Ecto neural progenitor cell (in vitro differentiated cells): ENCODE measurements at places on chromosomes 13 and 19.

- peak; percentile 80 for DNase-seq
Observed at GRCh38 chr19:12792051-12792852, 966 bp downstream of the JUNB start.

DNA sequence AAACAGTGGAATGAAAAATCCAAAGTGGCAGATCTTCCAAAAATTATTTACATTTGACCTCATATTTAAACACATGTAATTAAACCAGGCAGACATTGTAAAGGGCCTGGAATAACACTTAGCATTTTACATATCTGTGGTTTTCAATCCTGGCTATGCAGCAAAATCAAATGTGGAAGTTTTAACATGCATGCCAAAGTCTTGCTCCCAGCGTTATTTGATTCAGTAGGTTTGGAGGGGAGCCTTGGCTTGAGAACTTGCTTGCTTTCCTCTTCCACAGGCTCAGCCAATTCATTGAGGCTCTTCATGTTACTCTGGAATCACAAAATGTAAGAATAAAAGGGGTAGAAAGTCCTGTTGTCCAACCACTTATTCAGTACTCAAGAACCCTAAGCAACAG lies 42.5 kb upstream of the INTS6 start:
- DNase-seq: no peak

DNA sequence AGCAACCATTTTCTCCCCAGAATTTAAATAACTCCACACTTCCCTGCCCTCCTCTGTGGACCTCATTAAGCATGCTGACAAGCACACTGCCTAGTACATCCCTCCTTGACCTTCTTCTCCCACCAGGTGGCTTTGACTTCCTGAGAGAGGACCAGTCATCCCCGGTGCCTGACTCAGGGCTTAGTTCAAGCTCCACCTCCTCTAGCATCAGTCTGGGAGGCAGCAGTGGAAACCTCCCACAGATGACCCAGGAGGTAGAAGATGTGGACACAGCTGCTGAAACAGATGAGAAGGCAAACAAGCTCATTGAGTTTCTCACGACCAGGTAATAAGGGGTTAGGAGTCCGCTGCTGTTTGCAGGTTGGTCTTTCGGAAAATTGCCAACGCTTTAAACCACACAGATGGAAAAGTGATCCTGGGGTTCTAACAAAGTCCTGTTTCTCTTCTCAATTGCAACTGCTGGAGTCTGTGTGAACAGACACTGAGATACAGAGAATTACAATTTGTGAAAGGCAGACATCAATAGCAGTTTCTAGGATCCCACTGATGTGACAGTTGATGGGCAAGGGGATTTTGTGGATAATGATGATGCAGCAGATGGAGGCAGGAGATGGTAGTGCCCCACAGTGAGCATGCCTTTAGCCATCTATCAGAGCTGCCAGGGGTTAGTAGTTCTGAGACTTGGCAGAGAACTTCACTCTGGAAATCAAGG lies 86.7 kb downstream of the ZAR1L start:
- DNase-seq: no peak

- DNase-seq: peak; percentile 68
Observed at GRCh38 chr19:10418485-10419199, 1.7 kb upstream of the PDE4A start.

- DNase-seq: no peak
Observed at GRCh38 chr19:30439310-30439709, 67.1 kb downstream of the ZNF536 start.

DNA sequence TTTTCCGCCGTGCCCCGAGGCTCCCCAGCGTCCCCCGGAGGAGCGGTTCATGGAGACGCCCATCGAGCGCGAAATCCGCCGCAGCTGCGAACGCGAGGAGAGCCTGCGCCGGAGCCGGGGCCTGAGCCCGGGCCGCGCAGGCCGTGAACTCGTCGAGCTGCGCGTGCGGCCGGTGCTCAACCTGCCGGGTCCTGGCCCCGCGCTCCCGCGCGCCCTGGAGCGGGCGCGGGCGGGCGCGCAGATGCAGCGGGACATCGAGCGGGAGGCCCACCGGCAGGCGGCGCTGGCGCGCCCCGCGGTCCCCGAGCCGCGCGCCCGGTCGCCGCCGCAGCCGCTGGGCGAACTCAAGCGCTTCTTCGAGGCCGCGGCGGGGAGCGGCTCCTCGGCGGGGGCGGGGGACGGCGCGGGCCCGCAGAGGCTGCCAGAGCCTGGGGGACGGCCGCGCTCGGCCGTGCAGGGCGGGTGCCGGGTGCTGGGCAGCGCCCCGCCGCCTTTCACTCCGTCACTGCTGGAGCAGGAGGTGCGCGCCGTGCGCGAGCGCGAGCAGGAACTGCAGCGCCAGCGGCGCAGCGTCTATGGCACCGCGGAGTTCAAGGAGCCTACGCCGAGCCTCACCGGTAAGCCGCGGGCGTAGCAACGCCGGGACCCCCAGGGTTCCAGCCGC lies 807 bp downstream of the MISP3 start:
- peak; percentile 82 for DNase-seq

- no peak for DNase-seq
Observed at GRCh38 chr19:51546650-51547396, 15.4 kb upstream of the SIGLEC6 start.

DNA sequence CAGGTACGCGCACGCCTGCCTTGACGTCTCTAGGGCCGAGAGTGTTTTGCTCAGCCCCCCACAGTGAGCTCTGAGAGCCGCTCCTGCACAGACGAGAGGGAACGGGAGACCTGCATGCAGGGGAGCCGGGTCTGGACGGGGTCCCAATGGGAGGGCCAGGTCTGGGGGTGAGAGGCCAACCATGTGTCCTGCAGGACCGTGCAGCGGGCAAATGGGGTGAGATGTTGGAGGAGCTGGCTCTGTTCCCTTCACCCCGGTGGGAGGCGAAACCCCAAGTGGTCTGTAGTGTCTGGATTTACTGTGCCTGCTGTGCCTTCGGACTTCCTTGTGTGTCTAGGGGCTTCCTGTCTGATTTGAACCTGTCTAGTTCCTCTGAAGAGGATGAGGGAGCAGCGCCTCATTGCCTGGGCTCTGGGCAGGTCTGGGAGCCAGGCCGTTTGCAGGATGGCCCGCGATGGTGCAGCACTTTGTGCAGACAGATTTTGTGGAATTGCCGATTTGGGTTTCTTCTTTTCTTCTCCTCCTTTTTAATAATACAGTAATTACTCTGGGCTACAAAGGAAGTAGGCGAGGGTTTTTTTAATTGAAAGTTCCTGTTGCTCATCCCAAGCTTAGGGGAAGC lies 2.1 kb downstream of the CSNK1G2 start:
- DNase-seq: no peak

DNA sequence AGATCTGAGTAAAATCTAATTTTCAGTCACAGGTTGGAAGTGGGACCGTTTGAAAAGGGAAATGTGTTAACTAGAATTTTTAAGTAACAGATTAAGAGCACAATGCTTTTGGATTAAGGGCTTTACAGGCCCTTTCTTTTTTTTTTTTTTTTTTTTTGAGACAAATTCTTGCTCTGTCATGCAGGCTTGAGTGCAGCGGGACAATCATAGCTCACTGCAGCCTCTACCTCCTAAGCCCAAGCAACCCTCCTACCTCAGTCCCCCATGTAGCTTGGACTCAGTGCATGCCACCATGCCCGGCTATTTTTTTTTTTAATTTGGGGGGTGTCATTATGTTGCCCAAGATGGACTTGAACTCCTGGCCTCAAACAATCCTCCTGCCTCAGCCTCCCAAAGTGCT lies 363.7 kb downstream of the LIG4 start:
- no peak for DNase-seq

DNA sequence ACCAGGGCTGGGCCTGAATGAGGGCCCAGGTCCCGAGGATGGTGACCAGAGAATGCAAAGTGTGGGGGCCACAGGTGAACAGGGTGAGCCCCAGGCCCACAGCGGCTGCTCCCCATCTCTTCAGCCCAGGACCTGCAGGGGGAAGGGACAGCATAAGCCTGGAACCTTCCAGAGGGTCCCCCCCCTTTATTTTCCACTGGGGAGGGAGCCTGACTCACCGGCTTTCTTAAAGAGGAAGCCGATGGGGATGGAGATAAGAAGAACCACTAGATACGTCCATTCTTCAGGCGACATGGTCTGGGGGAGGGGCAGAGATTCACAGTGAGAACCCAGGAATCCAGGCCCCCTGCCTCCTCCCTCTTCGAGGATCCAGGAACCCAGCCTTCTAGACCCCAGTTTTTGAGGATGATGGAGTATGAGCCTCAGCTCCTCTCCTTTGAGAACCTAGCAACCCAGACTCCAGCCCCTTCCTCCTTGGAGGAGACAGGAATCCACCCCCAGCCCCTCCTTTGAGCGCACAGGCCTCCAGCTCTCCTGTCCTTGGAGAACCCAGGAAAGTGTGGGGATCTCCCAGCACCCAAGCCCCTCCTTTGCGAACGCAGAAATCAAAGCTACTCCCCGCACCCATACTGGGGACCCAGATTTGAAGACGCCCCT lies 1.0 kb downstream of the MBOAT7 start:
- DNase-seq: no peak

DNA sequence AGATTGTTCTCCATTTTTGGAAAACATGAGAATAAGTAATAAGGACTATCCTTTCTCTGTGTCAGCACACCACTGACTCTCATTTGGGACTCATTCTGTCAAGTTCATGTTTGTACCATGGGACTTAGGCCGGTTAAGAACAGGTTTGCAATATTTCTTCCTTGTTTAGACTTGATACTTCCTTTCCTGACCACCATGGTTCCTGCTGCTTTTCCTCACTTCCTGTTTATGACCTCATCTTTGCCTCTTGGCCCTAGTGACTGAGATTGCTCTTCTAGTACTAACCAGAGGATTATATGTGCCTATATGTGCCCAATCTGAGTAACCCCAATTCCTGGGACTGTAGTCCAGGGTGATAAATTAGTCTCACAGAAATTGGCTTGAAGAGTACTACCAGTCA lies 32.5 kb upstream of the NDFIP2 start:
- DNase-seq: no peak

- DNase-seq: no peak
Observed at GRCh38 chr13:76330761-76331160, 555.4 kb downstream of the KCTD12 start.

DNA sequence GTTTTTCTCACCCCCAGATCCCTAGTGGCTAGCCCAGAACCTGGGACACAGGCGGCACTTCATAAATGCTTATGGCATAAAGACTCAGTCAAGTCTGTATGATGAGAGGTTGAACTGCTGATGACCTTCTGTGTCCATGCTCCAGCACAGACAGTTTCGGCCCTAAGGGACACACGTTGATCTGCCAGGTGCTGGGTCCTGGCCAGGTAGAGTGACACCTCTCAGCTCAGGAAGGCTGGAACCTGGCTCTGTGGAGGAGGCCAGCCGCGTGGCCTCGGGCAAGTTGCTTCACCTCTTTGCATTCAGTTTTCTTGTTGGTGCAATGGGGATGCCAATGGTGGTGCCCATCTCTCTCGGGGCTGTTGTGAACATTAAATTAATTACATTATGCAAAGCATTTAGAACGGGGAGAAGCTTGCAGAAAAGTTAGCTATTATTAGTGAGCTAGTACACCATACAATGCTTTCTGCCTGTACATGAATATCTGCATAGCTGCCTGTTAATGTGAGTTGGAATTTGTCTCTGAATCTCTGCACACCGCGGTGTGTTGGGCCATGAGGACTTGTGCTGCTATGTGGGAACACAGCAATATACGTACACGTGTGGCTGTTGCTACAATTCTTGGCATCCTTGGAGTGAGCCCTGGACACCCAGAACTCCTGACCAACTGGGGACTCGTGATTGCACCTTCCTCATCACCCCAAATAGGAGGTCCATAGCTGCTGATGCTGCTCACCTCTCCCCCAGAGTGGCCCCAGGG lies 8.4 kb downstream of the GADD45B start:
- DNase-seq: no peak

GRCh38 chr13:43424412-43424811 lies 362.4 kb downstream of the ENOX1 start:
- DNase-seq: no peak

DNA sequence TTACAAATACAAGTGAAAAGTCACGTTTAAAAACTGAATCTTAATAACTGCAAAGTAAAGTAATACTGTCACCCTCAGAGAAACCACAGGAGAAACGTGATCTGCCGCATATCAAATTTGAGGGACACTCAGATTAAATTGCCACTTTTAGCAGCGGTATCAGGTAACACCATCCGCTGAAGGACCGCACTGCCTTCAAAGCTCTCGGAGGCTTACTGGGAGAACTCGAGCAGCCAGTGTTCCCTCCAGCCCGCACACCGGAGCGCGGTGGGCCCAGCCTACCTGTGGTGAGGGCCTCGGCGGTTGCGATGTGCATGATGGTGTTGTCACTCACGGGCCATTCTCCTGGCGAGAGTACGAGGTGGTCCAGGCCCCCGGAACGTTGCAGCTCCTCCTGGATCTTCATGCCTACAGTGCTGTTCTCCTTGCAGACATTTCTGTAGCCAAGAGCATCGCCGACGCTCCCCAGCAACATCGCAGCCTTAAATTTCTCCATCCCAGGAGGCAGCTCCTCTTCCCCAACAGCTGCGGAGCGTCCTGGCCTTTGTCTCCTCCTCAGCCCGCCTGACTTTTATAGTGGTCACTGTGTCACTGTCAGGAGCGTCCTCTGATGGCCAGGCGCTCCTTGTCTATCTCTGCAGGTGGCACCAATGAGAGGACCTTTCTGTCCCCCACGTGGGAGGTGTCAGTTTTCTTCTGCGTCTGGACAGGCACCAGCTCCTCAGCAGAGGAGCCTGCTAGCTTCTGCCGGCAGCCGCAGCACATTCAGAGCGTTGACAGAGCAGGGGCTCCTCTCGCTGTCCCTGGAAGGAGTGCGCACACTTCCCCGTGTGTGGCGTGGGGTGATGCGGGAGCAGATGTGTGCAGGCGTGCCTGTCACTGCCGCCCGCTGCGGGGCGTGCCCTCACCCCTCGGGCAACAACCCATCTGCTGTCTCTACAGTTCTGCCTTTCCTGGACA lies at the start of gene ADPRHL1:
TSS of gene ADPRHL1 (minus strand) at position 547 of the 960 bp plus-strand sequence. CDS start at position 496, 51 bp downstream.
- DNase-seq: peak; percentile 42

GRCh38 chr13:97979051-97979450 lies 25.6 kb downstream of the IPO5 start:
- DNase-seq: no peak

DNA sequence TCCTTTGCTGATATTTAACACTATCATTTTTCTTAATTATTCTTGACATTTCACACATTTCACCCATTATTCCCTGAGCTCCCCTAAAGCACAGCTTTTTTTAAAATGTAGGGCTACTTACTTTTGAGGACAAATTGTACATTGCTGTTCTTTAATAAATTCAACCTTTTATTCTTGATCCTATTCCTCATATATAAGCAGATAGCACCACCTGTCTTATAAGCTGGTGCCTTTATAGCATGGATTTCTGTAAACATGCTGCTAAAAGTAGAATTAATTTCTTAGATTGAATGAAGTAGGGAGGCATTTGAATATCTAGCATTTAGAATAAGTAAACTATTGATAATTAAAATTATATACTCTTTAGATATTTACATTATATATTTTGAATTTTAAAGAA lies 603.4 kb upstream of the PCDH9 start:
- no peak for DNase-seq

GRCh38 chr13:78022164-78022877 lies 103.7 kb upstream of the EDNRB start:
- no peak for DNase-seq

GRCh38 chr19:3176715-3177501 lies 1.7 kb upstream of the S1PR4 start:
- peak; percentile 45 for DNase-seq
